NCI-H1048 (cell line): ENCODE measurements at places on chromosomes 1 and 21.

- DNase-seq: no peak
These were observed 75.4 kb downstream of the DPT start for GRCh38 chr1:168653567-168653966.

DNA sequence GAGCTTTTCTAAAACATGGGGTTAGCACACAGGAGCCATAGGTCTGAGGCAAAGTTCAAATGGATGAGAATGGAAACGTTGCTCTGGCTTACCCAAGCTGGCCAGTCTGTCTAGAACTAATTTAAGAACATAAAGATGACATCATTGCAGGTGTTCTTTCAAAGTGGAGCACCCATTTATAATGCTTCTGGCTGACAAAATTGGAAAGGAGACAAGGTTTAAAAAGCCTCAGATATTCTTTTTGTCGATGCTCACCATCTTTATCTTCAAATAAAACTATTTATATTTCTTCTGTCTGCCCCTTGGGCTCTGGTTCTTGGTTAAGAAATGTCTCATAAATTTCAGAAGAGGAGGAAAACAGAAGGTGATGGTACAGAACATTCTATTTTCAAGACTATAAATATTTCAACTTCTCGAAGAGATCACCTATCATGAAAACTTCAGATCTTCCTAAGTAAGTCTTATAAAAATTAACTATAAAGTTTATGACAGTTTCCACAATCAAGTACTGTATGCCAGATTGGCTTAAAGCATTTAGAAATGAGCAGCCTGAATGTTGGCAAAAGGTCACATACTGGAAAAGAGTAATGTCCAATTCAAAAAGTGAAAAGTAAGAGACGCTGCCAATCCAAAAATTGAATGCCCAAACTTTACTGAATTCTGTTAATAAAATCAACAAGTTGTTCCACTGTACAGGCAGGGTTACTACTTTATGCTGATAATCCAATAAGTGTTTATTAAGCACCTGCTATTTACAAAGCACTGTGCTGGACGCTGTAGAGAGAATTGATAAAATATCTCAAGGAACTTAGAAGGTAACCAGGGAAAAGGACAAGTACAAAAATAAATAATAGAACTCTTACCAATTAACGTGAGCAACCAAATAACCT, 92.0 kb downstream of the ETS2 start:
- no peak for DNase-seq

- DNase-seq: no peak
These were observed 1.2 kb downstream of the LRP8 start for GRCh38 chr1:53326598-53327181.

- DNase-seq: no peak
These were observed 14.1 kb downstream of the DNASE2B start for GRCh38 chr1:84412316-84412942.

DNA sequence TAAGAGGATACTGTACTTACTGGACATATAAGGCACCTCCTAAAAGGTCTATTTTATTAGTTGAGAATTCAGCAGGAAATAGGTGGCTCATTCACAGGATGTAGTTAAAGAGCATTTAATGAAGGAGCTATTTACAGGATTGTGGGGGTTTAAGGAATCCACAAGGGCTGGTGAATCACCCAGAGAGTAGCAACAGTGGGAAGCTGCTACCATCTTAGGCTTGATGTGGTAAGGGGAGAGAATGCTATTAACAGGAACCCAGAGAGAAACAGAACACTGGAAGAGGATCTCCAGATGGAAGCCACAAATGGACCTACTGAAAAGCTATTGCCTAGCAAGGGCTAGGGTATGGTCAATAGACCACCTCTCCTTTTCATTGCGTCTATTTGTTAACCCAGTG, 52.0 kb upstream of the COL11A1 start:
- DNase-seq: no peak

DNA sequence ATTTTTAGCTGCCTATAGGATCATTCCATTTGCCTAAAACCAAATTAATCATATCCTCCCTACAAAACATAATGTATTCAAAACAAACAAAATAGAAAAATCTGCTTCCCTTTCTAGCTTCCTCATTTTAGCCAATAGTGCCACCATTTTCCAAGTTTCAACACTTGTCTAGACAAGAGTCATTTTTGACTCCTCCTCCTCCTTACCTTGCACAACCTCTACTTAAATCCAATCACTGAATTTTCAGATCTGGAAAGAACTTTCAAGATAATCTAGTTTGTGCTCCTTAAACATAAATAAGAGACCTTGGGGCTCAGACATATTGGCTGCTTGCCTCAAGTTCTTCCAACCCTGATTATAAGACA, 7.4 kb downstream of the STX6 start:
- no peak for DNase-seq

- DNase-seq: no peak
These were observed 112.5 kb downstream of the ROR1 start for GRCh38 chr1:63886340-63886739.

DNA sequence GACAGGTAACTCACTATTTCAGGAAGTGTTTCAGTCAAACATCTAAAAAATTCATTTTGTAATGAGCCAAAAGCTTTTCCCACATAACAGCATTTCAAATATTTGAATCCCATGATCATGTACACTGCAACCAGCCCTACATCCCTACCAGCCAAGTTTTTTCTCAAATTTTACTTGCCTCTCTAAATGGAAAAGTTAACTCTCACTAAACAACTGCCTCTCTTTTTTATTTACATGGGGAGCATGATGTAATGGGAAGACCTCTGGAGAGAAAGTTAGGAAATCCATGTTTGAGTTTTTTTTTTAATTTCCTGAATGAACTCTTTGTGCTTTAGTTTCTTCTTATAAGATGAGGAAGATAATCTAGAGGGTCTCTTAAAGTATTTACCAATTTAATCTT, 70.5 kb downstream of the TTLL7 start:
- DNase-seq: no peak

- DNase-seq: no peak
These were observed 1.3 kb downstream of the AHDC1 start for GRCh38 chr1:27602462-27603308.

GRCh38 chr1:210683403-210684047, 354.8 kb downstream of the HHAT start:
- DNase-seq: no peak

- DNase-seq: no peak
These were observed 10.1 kb downstream of the ATG4C start for GRCh38 chr1:62794053-62794452.

DNA sequence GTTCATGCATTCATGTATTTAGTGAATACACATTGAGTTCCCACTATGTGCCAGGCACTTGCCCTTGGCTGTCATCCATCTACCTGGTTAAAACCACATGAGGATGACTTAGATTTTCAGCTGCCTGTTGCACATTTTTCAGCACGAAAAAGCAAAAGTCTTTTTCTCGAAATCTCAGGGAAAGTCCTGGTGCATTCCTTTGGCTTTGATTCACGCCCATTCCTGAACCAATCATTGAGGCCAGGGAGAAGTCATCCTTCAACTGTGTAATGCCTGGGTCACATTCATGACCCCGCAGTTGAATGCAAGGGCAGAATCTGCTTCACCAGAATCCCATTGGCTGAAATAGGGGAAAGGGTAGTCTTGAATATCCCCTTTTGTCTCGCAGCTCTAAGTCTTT, 84.4 kb downstream of the RNF220 start:
- DNase-seq: no peak

DNA sequence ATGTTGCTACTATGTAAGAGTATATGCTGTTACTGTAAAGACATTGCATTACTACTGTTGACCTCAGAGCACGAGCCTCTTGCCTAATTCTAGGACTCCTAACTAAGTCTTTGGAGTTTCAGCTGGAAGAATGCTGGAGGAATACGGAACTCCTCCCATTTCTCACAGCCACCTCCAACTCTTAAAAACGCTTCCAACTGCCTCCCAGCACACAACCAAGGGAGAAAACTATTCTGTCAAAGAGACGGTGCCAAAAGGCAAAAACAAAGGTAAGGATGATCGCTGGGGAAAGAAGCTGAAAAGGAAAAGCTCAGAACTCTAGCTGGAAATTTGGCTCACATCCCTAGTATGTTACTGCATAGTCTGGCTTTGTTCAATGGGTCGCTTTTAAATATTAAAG, at the start of gene FMO2:
TSS of gene FMO2 (plus strand) at position 210 of the 400 bp plus-strand sequence. CDS start 414 bp downstream, outside the sequence.
- no peak for DNase-seq

DNA sequence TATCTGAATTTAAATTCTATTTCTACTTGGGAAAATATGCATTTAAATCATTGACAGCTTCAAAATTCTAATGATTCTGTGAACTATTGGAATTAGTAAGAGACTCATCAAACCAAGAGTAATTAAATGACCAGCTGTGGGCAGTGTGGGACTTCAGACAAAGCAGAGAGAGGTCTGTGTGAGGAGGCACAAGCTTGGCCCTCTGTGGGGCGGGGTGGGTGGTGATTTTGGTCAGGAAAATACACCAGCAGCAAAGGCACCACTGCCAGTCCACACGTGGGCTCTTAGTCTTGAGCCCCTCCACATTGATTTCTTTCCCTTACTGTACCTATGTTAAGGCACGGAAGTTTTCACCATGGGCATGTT, 39.2 kb upstream of the RAB4A start:
- no peak for DNase-seq

GRCh38 chr1:82562448-82562847, 761.7 kb downstream of the ADGRL2 start:
- no peak for DNase-seq

DNA sequence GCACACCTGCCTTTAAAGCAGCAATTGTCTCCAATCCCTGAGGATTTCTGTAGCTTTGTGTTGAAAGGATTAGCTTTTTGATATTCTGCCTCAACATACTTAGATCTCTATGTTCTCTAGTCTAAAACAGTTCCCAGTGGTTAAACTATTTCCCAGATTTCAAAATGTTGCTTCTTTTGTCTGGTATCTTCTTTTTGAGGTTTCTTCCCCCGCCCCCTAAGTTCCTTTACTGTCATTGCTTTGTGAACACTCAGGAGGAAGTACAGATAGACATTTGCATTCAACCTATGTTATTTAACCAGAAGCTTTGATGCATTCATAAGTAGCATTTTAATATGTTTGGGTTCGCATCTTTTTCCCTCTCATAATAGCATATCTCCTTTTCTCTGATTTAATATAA, 33.5 kb downstream of the CYYR1 start:
- DNase-seq: no peak

- no peak for DNase-seq
These were observed 33.9 kb downstream of the LDLRAD2 start for GRCh38 chr1:21845646-21846641.

DNA sequence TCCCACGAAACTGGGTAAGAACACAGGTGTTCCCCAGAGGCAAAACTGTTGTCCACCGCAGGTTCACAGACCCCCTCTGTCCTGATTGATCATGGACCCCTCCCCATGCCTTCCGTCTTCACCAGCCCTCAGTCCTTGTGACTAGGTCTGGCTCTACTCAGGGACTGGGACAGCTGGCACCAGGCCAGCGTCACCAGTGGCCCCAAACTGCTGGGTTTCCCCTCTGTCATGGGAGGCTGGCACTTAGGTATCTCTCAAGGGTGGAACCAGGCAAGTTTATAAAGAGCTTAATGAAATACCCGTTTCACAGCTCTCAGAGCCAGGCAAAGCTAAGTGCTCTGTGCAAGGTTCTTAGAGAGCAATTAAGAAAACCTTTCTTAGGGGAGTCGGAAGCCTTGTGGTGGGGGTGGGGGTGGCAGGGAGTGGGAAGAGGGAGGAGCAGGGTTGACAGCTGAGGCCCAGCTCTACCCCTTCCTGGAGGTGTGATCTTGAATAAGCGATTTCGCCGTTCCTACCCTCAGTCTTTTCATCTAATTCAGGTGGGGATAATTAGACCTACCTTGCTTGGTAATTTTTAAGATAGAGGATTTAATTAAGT, 35.0 kb upstream of the IFNLR1 start:
- DNase-seq: no peak

DNA sequence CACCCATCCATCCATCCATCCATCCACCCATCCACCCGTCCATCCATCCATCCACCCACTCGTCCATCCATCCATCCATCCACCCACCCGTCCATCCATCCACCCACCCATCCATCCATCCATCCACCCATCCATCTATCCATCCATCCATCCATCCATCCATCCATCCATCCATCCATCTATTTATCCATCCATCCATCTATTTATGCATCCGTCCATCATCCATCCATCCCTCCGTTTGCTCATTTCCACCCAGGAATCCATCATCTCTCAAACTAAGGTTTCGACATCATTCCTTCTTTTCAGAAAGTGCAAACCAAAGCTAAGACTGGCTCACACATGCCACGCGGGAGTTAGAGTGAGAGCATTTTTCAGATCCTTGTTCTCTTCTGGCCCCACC, 52.8 kb upstream of the POFUT2 start:
- no peak for DNase-seq

- no peak for DNase-seq
These were observed 4.1 kb downstream of the PRDM16 start for GRCh38 chr1:3073186-3073488.

- no peak for DNase-seq
These were observed 106.7 kb upstream of the GNG12 start for GRCh38 chr1:67939942-67940341.
